ENCODE measurements at places on chromosomes 1 and 21.

GRCh38 chr1:101298663-101299062, 61.8 kb downstream of the S1PR1 start:
- no peak overlapping the region for H3K27ac ChIP-seq
- H3K4me1 ChIP-seq, result no peaks in the 10 kb centered on the region
- no peak for DNase-seq
- H3K36me3 ChIP-seq, result no peaks in the 10 kb centered on the region

DNA sequence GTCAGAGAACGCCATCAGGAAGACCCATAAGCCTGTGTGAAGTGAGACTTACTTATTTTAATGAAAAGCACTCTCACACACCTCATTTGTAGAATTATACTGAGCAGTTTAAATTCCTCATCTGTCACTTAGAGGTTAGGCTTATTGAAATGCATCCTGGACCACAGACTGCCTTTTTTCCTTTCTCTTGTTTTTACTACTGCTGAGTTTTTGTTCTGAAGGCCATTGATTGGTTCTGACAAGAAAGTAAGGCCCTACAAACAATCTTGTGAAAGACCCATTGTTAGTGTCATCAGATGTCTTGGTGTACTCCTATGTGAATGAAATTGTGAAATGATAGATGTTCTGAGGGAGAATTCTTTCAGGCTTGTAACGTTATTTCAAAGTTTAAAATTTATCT, 1343.3 kb upstream of the ADGRL2 start:
- no peaks in the 10 kb centered on the region for H3K27me3 ChIP-seq
- no peak overlapping the region for H3K27ac ChIP-seq
- DNase-seq, result no peak
- H3K36me3 ChIP-seq, result no peaks in the 10 kb centered on the region

GRCh38 chr21:46455575-46456385, 2.9 kb upstream of the DIP2A start:
- no peaks in the 10 kb centered on the region for H3K27me3 ChIP-seq
- no peak overlapping the region for H3K27ac ChIP-seq
- no peak overlapping the region for H3K4me3 ChIP-seq

GRCh38 chr1:204177133-204177532, 11.0 kb upstream of the REN start:
- H3K4me3 ChIP-seq, result no peak overlapping the region
- peaks cover 8% of the 10 kb centered on the region for H3K27me3 ChIP-seq
- no peaks in the 10 kb centered on the region for H3K36me3 ChIP-seq
- DNase-seq, result no peak
- no peaks in the 10 kb centered on the region for H3K4me1 ChIP-seq

DNA sequence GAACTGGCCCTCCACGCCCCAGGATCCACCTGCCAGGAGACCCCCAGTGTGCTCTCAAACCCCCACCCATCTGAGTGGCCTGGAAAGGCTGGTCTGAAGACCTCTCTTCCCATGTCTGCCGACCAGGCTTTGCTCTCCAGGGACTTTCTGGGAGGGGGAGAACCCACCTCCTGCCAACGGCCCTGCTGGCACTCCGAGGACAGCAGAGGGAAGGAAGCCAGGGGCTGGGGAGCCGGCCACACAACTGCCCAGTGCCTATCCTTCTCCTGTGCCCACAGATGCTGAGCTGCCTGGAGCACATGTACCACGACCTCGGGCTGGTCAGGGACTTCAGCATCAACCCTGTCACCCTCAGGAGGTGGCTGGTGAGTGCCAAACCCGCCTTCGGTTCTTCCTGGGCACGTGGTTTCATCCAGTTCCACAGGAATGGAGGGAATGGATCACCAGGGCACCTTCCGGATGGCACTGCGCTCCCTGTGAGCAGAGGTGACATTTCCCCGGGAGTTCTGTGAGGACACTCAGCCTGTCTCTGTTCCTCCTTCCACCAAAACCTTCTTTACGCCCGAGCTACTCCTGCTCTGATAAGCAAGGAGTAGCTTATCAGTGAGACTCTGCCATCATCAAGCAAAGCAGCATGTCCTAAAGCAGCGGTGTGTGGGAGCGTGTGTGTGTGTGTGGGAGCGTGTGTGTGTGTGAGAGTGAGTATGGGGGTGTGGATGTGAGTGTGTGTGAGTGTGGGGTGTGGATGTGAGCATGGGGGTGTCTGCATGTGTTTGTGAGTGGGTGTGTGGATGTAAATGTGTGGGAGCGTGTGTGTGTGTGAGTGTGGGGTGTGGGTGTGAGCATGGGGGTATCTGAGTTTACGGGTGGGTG, 105.5 kb downstream of the PDE9A start:
- H3K27ac ChIP-seq, result no peak overlapping the region
- no peak overlapping the region for H3K4me3 ChIP-seq
- H3K27me3 ChIP-seq, result peaks cover 100% of the 10 kb centered on the region
- no peaks in the 10 kb centered on the region for H3K4me1 ChIP-seq
- no peak for DNase-seq

GRCh38 chr1:6000444-6001288, 8.4 kb upstream of the NPHP4 start:
- H3K4me3 ChIP-seq, result no peak overlapping the region
- no peaks in the 10 kb centered on the region for H3K36me3 ChIP-seq
- no peaks in the 10 kb centered on the region for H3K4me1 ChIP-seq

DNA sequence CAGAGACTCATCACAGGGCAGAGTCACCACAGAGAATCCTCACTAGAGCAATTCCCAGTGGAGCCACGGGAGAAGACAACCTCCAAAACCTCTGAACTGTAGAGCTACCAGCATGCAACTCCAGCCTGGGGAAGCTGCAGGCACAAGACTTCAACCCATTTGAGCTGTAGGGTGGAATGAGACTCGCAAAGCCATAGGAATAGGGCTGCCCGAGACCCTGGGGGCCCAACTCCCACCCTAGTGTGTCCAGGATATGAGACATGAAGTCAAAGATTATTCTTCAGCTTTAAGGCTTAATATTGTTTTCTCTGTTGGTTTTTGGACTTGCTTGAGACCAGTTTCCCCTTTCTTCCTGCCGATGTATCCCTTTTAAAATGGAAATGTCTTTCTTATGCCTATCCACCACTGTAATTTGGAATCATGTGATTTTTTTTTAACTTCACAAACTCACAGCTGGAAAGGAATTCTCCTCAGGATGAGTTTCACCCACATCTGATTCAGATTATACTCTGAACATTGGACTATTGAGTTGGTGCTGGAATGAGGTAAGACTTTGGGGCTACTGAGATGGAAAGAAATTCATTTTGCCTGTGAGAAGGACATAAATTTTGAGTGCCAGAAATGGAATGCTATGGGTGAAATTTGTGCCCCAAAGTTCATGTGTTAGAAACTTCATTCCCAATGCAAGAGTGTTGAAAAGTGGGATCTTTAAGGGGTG, 59.6 kb upstream of the ST6GALNAC5 start:
- H3K27me3 ChIP-seq, result no peaks in the 10 kb centered on the region
- H3K4me1 ChIP-seq, result no peaks in the 10 kb centered on the region
- H3K27ac ChIP-seq, result no peak overlapping the region
- DNase-seq, result no peak

GRCh38 chr1:169072945-169073725, 33.4 kb upstream of the ATP1B1 start:
- no peak overlapping the region for H3K4me3 ChIP-seq
- no peaks in the 10 kb centered on the region for H3K27me3 ChIP-seq
- H3K36me3 ChIP-seq, result no peaks in the 10 kb centered on the region
- H3K27ac ChIP-seq, result no peak overlapping the region
- no peak for DNase-seq
- H3K4me1 ChIP-seq, result no peaks in the 10 kb centered on the region
